ENCODE measurements at places on chromosomes 2 and 18. TPM values are rescaled to one million over a fixed set of nuclear protein-coding genes. Genes with fewer than 3 reads are reported as not detected.

GPR45 gene
- not detected for total RNA-seq

ORMDL1 gene
- 53.2 TPM for total RNA-seq

MC5R gene
- not detected for total RNA-seq

UBE2F gene
- total RNA-seq = 34.5 TPM

CCDC141 gene
- total RNA-seq = 3.0 TPM

RBM44 gene
- total RNA-seq = 0.72 TPM

COL4A4 gene
- 53.3 TPM for total RNA-seq

COLEC11 gene
- total RNA-seq = 7.6 TPM

FIGN gene
- 8.0 TPM for total RNA-seq

- DNase-seq = no peak
These were observed 1615.2 kb upstream of the ACVR2A start for GRCh38 chr2:146229508-146230155.

GRCh38 chr2:3195641-3196476 is 181.8 kb downstream of the EIPR1 start:
- no peak for DNase-seq

- DNase-seq = no peak
These were observed 18.6 kb upstream of the SKA1 start for GRCh38 chr18:50356036-50356945.

GRCh38 chr2:1799174-1799573 is 54.9 kb upstream of the PXDN start:
- DNase-seq = no peak

DNA sequence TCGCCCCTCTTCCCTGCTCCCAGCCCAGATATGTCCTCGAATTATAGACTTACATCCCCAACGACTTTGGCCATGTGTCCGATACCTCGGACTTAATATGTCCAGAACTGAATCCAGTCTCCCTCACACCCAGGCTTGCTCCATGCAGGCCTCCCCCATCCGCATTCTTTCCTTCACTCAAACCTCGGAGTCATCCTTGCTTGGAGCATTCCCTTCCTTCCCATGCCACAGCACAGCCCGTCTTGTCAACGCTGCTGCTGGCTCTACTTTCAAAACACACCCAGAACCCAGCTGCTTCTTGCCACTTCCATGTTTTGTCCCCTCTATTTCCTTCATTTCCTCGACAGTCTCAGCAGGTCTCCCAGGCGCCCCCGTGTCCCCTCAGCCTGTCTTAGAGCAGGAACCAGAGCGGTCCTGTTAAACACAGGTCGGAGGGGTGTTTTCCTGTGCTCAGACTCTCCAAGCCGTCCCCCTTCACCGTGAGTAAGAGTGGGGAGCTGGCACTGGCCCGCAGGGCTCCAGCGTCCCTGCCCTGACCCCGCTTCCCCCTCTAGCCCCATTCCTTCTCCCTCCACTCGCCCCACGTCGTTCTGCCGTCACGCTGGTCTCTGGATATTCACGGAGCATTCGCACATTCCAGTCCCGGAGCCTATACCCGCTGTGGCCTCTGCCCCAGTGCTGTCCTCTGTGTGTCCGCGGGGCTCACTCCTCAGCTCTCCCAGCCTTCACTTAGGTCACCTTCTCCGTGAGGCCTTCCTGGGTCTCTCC is 54.4 kb downstream of the VAPA start:
- no peak for DNase-seq

DNA sequence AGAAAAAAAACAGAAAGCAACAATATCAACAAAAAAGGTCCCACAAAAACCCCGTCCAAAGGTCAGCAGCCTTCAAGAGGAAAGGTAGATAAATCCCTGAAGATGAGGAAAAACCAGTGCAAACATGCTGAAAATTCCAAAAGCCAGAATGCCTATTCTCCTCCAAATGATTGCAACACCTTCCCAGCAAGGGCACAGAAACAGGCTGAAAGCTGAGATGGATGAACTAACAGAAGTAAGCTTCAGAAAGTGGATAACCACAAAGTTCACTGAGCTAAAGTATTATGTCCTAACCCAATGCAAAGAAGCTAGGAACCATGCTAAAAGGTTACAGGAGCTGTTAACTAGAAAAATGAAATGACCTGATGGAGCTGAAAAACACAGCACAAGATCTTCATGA is 226.4 kb upstream of the DSEL start:
- DNase-seq = no peak

- DNase-seq = no peak
These were observed 514.6 kb downstream of the ERBB4 start for GRCh38 chr2:212024040-212024439.

- no peak for DNase-seq
These were observed 19.6 kb downstream of the EHBP1 start for GRCh38 chr2:62724886-62725711.

- no peak for DNase-seq
These were observed 26.1 kb downstream of the CDC42EP3 start for GRCh38 chr2:37645362-37645761.

DNA sequence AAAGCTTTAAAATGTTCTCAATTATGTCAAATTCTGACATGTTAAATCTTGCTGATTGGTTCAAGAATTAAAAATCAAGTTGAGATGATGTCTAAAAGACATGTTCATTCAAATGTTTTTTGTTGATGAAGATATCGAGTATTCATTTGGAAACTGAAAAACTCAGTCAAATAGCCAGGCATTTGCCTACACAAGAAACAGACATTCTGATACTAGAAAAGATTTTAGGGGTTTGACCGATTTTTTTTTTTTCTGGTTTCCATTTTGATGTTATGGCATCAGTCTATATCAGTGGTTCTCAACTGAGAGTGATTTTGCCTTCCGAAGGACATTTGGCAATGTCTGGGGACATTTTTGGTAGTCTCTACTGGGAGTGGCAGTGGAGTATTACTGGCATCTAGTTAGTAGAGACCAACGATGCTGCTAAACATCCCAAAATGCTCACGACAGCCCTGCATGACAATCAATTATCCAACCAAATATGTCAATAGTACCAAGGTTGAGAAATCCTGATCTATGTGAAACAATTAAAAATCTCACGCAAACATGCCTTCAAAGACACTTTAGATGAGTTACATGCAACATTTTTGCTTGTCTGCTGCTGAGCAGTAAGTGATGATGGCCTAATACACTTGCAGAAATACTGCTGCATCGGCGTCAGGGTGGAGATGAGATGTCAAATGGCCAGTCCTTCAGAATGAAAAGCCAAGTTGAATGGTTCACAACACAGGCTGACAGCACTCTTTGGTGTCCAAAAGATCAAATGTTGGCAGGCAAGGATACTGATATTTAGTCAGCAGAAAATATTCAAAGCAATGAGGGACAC is 12.5 kb downstream of the RASGRP3 start:
- no peak for DNase-seq

DNA sequence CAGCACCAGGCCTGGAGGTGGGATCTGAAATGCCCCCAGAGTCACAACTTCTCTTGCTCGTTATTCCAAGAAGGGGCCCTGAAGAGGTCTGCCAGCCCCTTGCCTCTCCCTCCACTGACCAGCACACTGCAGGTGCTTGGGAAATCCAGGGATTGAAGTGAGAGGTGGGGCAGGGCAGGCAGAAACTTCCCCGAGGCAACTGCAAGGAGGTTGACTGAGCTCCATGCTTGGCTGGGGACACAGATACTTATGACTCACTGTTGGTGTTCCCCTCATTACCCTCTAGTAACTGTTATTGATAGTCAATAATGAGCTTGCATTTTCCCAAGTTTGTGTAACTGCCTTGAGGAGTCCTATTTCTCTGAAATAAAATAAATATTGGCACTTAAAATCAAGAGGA is 47.5 kb downstream of the MARCO start:
- peak; percentile 11 for DNase-seq

DNA sequence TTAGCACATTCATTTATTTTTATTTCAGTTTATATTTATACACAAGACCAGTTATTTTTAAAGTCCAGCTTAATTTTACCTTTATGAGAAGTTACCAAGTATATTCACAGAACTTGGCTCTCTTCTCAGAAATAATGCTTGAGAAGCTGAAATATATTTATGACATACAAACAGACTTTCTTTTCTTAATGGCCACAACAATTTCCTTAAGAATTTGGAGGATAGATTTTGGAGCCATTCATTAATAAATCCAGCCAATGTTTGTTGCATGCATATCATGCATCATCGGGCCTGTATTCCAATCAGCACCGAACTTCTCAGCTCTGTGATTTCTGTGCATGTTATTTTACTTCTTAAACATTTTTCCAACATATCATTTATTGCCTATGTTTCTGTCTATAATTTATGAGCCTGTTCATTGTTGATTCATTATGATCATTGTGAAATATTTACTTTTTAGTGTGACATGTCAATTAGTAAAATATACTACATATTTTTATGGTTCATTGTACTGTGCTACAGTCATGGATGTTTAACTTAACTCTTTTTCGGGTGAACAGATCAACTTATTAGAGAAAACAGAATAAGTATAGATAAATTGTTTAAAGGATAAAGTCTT is 3.5 kb downstream of the GULP1 start:
- no peak for DNase-seq

DNA sequence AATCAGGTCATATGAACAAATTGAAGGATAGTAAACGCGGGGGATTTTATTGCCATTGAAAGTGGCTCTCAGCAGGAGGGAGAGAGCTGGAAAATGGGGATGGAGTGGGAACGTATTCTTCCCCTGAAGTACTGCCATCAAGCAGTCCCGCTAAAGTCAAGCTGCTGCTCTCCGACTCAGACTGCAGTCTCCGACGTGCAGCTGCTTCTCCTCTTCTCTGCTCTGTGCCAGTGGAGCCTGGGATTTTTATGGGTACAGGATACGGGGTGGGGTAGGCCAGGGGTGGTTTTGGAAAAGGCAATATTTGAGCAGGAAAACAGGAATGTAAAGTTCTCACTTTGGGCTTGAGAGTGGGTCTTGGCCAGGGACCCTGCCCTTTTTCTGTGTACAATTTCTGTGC is 33.0 kb downstream of the KCTD18 start:
- no peak for DNase-seq

DNA sequence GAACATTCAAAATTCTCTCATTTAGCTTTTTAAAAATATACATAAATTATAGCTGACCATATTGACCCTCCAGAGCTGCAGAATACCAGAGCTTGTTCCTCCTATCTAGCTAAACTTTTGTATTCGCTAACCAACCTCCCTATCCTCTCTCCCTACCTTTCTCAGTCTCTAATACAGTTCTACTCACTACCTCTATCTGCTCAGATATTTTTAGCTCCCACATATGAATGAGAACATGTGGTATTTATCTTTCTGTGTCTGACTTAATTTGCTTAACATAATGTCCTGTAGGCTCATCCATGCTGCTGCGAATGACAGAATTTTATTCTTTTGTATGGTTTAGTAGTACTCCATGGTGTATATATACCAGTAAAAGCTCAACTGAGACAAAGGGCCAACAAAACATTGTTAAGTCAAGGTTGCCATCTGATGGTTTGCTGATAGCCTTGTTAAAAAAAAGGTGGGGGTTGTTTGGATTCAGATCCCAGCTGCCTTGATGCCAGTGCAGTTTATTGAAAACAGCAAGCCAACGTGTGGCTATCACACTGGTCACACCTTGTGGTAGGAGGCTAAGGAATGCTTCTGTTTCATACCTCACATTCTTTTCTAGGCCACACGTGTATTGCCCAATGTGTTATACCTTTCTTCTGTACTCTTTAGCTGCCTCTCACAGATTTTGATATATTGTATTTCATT is 101.5 kb downstream of the VWA3B start:
- DNase-seq = no peak

GRCh38 chr2:211512806-211513205 is 956.4 kb downstream of the CPS1 start:
- DNase-seq = no peak

- DNase-seq = no peak
These were observed 16.2 kb downstream of the CHCHD5 start for GRCh38 chr2:112600634-112601033.

GRCh38 chr2:11656671-11657101 is 13.3 kb downstream of the NTSR2 start:
- DNase-seq = no peak

GRCh38 chr2:229695961-229696360 is 18.4 kb downstream of the DNER start:
- DNase-seq = no peak

- DNase-seq = no peak
These were observed 5.9 kb upstream of the VAPA start for GRCh38 chr18:9907867-9908266.

- no peak for DNase-seq
These were observed 186.3 kb downstream of the KCNE4 start for GRCh38 chr2:223238301-223238700.

DNA sequence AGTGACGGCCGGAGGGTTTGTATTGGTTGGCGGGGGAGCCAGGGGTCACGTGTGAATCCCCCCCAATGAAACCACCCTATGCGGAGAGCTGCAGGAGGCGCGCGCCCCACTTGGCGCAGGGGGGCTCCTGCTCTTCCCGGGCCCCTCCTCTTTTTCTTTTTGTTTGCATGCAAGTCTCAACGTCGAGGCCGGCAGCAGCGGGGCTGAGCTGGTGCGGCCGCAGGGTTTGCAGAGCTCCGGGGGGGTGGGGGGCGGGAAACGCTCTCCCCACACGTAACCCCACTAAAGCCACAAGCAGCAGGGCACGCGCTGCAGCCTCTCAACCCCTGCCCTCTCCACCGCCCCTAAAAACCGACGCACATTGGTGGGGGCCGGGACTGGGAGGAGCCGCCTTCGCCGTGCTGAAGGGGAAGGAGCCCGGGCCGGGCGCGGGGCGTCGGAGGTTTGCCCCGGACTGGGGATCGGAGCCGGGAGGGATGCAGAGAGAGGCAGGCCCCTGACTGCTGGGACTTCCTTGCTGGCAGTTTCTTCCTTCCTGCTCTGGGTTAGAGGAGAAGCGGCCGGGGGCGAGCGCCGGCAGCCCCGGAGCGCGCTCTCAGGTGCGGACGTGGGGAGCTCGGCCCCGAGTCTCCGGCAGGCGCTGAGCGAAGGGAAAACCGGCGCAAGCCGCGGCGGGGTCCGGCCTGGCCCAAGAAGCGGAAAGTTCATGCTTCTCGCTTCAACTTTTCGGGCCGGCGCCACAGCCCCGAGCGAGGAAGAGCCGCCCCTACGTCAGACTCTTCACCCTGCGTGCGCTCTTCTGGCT is 864 bp downstream of the LBH start:
- DNase-seq = peak; percentile 87

DNA sequence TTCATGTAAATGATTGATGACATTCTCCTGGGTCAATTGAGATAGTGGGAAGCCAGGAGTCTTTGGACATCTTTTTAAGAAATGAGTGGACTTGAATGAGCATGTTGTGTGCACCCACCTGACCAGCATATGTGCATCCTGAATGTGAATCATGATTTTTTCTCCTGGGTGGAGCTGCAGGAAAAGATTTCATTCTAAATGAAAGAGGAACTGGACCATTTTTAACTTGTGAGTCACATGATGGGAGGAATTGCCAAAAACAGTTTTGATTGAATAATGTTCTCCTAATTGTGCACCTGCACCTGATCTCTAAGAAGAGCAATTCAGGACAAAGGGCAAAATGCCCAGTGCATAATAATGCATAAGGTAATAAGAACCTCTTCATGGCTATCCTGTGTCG is 32.3 kb downstream of the COPS8 start:
- DNase-seq = no peak

GRCh38 chr2:191870744-191871143 is 23.9 kb upstream of the CAVIN2 start:
- DNase-seq = no peak

DNA sequence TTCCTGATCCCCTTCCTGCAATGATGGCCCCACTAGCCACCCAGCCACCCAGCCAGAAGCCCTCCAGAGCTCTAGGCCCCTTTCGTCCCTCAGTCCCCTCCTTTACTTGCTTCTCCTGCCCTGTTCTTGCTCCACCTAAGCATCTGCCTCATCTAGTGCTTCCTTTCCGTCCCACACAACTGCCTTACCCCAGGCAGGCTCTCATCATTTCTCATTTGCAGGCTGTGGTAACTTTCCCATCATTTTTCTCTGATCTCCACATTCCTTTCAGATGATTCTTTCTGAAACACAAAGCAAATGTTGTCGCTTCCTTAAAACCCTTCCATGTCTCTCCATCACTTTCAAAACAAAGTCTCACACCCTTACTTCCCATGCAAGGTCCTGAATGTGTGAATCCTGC is 459.8 kb downstream of the METTL4 start:
- no peak for DNase-seq

Measured in kidney (tissue), 22 donors.